ENCODE measurements at places on chromosomes 16 and 17.

DNA sequence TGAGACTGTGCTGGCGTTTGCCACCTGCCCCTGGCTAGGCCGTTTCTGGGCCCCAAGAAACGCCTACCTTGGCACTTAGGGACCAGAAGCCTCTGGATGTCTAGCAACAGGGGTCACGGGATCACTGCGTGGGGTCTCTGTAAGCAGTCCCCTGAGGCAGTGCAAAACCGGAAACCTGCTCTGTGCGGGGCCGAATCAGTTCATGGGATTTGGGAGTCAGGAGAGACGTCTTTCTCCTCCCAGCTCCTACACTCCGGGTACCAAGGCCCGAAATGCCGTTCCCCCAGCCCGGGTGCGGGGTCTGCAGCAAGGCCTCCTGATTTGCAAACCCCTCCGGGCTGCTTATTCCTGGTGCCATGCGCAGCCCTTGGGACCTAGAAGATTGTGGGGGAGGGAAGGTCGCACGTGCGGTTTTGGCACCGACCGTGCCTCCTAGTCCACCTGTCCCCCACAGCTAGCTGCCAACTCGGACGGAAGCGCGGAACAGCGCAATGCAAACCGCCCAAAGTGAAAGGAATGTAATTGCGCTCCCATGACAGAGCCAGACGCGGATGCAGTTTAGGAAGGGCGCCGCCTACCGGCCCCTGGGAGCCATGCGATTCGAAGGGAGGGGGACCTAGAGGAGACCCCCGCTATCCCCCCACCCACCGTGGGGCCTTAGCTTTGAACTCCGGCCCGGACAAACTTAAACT, 6.5 kb downstream of the IRX5 start:
- DNase-seq = no peak

GRCh38 chr16:56998352-56998751, 9.0 kb downstream of the NLRC5 start:
- DNase-seq = peak; percentile 3

GRCh38 chr17:79883202-79883601, 44.0 kb upstream of the CBX4 start:
- no peak for DNase-seq

DNA sequence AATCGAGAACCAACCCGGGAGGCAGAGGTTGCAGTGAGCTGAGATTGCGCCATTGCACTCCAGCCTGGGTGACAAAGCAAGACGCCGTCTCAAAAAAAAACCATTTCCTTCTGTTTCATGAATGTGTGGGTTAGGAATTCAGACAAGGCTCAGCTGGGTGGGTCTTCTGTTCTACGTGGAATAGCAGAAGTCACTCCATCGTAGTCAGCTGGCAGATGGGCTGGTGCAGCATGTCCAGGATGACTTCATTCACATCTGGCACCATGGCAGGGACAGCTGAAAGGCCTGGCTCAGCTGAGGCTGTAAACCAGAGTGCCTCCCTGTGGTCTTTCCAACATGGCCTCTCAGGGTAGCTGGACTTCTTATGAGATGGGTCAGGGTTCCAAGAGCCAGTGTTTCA, 89.0 kb downstream of the C17orf67 start:
- no peak for DNase-seq

DNA sequence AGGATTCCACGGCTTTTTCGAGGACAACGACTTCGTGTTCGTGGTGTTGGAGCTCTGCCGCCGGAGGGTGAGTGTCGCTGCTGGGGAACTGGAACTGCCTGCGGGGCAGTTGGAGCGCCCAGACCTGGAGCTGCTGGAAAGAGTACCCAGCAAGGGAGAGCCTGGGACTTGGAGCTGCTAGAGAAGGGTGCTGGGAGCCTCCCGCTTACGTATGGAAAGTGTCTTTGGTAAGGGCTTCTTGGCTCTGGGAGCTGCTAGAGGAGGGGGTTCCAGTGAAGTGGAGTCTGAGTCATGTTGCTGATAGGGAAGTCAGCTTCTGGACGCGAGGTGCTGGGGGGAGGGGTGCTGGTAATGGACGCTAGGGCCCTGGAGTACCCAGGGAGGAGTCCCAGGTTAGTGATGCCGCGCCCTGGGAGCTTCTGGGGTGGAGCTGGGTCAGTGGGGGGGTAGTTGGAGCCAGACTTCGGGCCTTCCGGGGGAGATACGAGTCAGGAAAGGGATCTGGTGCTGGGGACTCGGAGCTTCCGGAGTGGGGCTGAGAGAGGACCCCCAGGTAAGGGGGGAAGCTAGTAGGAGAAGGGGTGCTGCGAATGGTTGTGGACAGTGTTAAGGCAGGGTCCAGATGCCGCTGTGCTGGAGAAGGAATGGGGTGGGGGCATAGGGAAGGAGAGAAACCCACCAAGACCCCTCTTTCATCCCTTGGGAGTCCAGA, 741 bp downstream of the PLK1 start:
- no peak for DNase-seq
